ENCODE measurements at places on chromosomes 12 and 14. TPM values are rescaled to one million over a fixed set of nuclear protein-coding genes. Genes with fewer than 3 reads are reported as not detected.

- no peak for DNase-seq
Measured at GRCh38 chr12:29990971-29991370, 207.2 kb upstream of the TMTC1 start.

GRCh38 chr12:38538319-38538718 lies 221.7 kb downstream of the ALG10B start:
- no peak for DNase-seq

DNA sequence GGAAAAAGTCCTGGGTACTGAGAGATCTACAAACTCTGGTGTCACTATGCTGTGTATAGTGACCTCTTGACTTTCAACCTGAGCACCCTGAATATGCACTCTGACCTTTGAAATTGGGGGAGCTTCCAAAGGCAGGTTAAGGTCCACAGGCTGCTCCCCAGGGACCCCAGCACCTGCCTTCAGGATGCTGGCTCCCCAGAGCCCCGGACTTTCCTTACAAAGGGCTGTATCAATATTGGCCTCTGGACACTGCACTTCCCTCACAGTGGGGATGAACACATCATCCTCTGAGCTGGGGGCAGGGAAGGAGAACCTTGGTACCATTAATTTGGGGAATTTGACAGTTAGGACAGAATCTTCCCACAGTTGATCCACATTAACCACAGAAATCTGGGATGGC lies 14.3 kb downstream of the PLD4 start:
- DNase-seq, result no peak

DNA sequence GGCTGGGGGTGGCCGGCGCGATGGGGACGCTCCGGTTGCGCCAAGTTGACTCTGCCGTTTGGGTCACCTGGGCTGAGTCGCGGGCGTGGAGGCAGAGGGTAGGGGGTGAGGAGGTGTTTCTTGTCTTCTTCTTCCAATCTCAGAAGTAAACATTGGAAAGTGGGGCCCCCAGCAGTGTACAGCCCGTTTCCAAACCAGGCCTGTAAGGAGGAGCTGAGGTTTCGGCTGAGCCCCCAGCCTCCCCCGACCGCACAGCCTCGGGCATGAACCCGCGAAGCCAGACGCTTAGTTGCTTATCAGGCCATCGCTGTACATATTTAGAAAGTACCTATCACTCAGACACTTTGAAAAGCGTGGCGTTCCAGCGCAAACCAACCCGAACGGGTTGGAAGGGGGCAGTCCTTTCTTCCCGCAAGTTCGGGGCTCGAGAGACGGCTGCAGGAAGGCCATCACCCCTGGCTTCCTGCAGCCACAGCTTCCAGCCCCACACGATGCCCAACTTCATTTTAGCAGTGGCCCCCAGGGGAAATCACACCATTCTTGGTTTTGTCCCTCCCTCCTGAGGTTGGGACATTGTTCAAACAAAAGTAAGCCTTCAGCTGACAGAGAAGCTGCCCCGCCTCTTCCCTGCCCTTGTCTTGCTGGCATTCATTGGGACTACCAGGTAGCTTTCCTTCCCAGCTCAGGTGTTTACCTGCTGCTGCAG lies 164.1 kb downstream of the ZFP36L1 start:
- no peak for DNase-seq

The KRT75 gene
- total RNA-seq, result not detected

The SLCO1B3 gene
- total RNA-seq, result not detected

All from endothelial cell (in vitro differentiated cells).